NCI-H2029 (cell line): ENCODE measurements at places on chromosomes 2 and 18.

- no peak for DNase-seq
Measured at GRCh38 chr2:240988146-240988545, 10.3 kb upstream of the SNED1 start.

GRCh38 chr2:109459485-109459884, 154.3 kb downstream of the SEPTIN10 start:
- DNase-seq: no peak

DNA sequence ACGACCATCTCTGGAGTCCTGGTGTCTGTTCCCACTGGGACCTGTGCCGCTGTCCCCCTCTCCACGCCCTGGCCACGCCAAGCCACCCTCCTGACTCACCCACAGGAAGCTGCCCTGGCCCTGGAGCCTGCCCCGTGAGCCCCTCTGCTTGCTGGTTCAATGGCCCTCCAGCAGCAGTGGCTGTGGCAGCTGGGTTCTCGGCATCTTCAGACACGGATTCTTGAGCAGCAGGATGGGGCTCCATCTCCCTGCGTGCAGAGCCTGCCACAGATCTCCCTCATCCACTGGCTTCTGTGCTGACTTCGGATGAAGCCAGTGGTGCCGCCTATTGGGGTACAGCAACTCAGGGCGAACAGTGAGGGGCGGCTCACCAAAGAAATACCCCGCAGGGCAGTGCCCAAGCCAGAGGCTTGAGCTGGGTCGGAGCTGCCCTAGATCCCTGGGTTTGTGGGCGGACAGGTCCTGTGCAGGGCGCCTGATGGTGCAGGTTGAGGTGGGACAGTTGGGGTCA, 14.0 kb downstream of the CAPN10 start:
- DNase-seq: no peak

DNA sequence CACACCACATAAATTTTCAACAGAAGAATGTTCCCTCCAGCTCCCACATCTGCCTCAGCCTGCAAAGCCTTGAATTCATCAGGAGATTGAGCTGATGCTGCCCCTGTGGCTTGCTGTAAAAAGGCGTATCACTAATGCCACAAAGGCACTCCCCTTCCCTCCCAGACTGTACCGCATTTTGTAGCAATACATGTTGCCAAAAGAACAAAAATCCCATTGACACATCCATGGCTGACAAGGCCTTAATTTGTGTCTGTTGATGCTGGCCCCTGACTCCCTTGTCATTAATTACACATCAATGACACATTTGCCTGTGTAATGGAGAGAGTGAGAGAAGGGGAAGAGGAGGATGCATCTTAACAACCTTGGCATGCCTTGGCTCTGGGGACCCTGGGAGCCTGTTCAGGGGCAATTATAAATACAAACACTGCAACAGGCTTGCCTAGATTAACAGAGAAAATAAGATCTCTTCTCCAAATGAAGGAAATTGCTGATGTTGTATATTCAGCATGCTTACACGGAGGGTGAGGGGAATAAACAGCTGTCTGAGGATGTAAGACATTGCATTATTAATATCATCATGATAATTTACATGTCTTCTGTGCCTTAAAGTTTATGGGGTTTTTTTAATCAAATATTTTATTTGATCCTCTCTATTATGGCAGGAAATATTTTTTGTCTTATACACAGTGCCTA, 264.0 kb downstream of the SUCLG1 start:
- no peak for DNase-seq

- DNase-seq: peak; percentile 94
Measured at GRCh38 chr2:62287899-62288880, 92.3 kb downstream of the B3GNT2 start.

DNA sequence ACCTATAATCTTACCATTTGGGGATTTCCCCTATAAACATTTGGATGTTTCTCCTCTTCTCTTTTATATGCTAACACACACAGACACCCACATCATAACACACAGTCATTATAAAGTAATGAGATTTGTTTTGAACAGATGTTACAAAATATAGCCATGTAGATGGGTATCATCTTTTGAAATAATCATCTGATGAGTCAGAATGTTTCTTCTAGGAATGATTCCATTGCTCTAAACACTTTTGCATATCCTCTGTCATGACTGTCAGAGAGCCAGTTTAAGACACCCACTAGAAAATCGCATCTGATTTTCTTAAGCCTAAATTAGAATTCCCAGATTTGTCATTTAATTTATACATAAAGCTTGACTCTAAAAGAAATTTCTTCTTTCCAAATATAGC, 442.6 kb downstream of the CMPK2 start:
- DNase-seq: no peak

GRCh38 chr2:223612501-223612900, 10.3 kb upstream of the SCG2 start:
- DNase-seq: no peak

GRCh38 chr2:98346311-98347236, at the start of gene CNGA3:
Gene CNGA3 (plus strand): TSS chr2:98346456. CDS start chr2:98369976, 23,520 bp downstream.
- DNase-seq: no peak

DNA sequence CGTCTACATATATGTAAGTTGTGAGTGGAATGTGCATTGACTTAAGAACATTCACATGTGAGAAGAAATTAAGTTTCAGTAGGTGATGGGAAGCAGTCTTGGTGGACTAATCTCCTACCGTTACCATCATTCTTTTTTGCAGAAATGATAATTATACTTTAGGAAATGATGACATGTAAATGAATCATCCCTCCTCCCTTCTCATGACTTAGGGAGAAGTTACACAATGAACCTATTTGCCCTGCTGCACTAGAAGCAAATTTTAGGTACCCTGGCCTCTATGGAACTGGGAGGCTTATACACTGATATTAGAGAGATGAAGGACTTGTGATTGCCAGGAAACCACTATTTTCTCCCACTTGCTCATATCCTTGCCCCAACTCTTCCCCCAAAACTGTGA, 214.2 kb downstream of the CALCRL start:
- DNase-seq: no peak

DNA sequence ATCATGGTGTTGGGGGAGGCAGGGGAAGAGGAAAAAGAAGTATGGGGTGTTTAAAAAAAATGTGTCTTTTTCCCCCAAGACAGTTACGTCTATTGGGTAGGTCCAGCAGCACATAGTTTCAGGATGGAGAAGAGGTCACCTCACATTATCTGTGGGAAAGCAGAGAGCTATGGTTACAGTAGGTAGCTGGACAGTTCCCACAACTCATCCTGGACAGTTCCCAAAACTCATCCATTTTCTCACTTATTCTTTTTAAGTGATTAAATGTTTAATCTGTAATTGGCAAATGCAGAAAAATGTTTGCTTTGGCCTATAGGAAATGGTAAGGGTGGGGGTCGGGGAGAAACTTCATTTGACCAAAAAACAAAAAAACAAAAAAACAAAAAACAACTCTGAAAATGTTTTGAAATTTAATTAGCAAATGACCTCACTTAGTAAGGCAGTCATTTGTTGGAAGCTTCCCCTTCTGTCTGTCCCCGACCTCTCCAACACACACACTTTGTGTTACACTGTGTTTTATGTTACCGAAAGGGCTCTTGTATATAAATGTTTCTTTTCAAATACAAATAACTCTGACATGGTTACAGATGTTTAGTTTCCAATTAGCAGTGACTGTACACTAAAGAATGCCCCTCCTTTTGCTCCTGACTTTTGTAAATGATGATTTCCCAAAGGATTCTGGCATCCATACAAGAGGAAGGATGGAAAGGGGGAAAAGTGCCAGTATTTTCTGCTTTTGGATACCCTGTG, 173.3 kb upstream of the ZFP36L2 start:
- DNase-seq: peak; percentile 64

DNA sequence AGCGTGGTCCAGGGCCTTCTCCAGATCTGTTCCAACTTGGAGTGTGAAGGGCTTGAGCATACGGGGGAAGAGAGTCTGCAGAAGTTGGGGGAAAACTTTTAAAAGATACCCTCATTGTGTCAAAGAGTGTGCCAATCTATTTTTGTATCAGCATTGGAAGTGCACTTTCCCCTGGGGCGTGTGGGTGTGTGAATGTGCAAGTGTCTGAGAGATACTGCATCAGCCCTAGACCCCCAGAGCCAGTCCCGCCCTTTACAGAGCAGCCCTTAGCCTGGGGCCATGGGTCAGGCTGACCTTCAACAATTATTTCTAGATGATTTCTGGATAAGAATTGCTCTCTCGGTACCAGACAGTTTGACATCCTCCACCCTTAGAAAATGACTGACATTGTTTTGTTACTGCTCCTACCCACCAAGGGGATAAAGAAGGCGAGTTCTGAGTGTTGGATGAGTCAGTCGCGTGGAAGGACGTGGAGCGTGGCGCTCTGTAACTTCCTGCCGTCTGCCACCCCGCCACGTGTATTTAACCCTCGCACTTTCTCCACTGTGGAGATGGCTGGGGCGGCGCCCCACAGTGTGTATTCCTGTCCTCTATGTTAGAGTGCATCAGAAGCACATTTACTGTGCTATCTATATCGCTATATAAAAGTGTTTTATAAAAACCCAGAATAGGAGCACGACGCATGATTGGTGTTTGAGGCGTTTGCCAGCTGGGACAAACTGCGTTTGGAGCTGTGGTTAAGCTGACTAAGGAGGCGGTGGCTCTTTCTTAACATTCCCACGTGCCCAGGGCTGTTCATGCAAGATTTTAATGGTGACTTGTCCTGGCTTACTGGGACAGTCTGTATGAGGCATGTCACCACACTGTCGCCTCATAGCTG, 122.6 kb downstream of the CABLES1 start:
- DNase-seq: no peak

GRCh38 chr2:48600204-48600813, 17.3 kb upstream of the GTF2A1L start:
- peak; percentile 16 for DNase-seq

- DNase-seq: no peak
Measured at GRCh38 chr2:46893269-46893939, 22.2 kb downstream of the MCFD2 start.

GRCh38 chr2:36737131-36737750, 40.7 kb downstream of the VIT start:
- no peak for DNase-seq

DNA sequence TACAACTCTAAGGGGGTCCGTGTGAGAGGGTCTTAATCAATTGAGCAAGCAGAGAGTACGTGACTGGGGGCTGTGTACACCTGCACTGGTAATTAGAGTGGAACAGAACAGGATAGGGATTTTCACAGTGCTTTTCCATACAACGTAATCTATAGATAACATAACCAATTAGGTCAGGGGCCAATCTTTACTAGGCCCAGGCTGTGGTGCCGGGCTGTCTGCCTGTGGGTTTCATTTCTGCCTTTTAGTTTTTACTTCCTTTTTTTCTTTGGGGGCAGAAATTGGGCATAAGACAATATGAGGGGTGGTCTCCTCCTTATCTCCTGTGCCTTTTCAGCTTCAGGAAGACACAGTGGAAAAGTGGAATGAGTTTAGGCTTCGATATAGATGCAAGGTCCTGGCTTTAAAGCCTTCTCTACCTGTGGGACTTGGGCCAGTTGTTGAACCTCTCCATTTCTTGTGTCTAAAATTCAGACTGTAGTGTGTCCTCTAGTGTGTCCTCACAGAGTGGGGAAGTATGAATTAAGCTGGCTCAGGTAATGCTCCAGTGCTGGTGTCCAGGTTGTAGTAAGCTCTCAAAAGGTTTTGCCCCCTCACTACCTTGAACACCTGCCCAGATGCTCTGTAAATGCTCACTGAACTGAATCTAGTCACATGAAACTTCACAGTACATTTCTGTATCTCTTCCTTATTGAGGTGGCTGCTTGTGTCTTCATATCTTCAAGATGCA, 422.8 kb downstream of the SETBP1 start:
- no peak for DNase-seq

DNA sequence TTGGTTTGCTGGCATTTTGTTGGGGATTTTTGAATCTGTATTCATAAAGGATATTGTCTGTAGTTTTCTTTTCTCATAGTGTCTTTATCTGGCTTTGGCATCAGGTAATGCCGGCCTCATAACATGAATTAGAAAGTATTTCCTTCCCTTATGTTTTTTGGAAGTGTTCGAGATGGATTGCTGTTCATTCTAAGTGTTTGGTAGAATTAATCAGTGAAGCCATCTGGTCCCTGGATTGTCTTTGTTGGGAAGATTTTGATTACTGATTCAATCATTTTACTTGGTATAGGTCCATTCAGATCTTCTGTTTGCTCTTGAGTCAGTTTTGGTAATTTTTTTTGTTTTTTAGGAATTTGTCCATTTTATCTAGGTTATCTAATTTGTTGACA, 22.3 kb downstream of the KIAA1328 start:
- DNase-seq: no peak

DNA sequence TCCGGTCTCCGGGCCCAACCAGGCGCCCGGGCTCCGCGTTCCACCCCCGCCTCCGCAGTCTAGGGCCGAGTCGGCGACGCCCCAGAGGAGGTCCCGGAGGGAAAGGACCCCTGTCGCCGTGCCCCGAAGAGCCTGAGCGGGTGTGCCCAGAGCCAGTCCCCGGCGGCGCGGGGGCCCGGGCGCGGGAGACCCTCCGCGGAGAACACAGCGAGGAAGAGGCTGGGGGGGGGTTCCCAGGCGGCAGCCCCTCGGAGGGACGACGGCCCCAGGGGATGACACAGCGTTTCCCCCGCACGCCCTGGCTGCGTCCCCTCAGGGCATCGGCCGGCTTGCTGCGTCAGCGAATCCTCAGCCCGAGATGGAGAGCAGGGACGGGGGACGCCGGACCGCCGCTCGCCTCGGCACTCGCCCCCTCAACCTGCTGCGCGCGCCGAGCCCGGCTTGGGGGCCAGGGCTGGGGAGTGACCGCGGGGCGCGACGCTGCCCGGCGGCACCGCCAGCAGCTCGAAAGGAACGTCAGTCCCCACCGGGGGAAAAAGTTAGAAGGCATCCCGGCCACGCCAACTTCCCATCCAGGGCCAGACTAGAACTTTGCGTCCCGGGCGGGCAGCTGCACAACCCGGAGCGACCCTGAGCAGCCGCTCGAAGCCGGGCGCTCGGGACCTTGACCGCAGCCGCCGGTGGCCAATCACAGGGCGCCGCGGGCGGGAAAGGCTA, 711 bp downstream of the SFXN5 start:
- no peak for DNase-seq

DNA sequence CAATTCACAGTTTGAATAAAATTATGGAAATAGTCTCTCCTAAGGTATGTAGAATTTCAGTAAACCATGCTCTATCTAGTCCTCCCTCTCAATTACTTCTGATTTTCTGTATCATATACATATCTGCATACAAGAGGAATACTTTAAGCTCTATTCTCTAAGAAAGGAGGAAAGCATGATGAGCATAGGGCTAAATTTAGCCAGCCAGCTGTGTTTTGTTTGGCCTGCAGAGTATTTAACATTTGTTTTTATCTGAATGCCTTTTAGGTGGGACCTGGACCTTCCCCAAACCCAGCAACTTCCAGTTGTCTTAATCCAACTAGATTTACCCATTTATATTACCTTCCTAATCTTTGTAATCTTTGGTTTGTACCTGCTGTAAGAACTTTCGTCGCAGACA, 42.2 kb upstream of the FAM117B start:
- no peak for DNase-seq

DNA sequence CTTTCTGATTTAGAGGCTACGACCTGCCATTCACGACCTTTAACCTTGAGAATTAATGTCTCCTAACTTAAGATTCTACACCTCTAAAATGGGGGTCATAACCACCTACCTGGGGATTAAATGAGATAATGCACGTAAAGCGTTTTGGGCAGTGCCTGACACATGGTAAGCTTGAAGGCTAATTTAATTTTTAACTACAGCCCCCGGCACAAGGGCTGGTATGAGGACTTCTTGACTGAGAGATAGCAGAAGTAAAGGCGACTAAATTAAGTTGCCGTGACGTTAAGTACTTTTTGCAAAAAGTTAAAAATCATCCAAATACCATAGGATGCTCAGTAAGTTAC, 549 bp downstream of the MRPL35 start:
- no peak for DNase-seq

GRCh38 chr2:72562451-72563153, 263.2 kb downstream of the EXOC6B start:
- no peak for DNase-seq
